ENCODE measurements at places on chromosomes 5 and 9.

DNA sequence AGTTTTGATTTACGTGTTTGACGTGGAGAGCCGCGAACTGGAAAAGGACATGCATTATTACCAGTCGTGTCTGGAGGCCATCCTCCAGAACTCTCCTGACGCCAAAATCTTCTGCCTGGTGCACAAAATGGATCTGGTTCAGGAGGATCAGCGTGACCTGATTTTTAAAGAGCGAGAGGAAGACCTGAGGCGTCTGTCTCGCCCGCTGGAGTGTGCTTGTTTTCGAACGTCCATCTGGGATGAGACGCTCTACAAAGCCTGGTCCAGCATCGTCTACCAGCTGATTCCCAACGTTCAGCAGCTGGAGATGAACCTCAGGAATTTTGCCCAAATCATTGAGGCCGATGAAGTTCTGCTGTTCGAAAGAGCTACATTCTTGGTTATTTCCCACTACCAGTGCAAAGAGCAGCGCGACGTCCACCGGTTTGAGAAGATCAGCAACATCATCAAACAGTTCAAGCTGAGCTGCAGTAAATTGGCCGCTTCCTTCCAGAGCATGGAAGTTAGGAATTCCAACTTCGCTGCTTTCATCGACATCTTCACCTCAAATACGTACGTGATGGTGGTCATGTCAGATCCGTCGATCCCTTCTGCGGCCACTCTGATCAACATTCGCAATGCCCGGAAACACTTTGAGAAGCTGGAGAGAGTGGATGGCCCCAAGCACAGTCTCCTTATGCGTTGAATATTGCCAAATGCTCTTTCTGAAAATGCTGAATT is 850 bp downstream of the RRAGA start:
- peak; percentile 52 for DNase-seq

DNA sequence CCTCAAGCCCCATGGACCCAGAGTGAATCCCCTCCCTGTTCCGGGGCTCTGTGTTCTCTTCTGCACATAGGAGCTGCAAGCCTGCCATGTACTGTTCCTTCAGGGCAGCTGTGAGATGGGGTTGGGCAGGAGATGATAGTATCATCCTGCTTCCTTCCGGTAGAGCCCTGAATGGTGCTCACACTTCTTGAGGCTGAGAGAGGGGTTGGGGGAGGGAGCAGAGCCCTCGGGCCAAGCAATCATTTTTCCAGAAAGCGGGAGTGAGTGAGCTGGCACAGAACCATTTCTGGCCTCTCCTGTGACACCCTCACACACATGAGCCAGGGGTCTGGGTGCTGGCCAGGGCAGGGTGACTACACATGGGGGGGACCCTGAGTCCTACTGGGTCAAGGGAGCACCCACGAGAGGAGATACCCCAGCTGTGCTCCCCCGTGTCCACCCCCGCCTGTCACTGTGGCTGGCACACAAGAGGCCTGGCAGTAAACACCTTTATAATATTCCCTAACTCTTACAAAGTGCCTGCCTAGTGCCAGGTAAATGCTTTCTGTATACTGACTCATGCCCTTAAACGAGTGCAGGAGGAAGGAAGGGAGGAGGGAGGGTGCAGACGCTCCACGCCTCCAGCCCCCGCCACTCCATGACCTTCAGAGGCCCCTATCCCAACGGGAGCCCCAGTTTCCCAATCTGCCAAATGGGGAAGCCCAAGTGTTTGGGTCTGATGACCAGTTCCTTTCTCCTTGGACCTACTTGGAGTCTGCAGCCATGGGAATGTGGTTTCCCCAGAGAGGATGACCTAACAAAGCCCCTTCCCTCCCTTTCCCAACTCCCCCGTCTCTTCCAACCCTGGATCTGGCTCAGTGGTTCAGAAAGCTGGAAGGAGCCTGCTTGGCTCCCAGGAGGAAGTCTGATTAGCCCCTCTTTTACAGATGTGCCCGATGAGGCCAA is 15.5 kb downstream of the AKNA start:
- no peak for DNase-seq

- no peak for DNase-seq
These were observed 847 bp upstream of the GABRB2 start for GRCh38 chr5:161547406-161547737.

- DNase-seq: no peak
These were observed 38.7 kb upstream of the UBAP2 start for GRCh38 chr9:34087370-34087769.

DNA sequence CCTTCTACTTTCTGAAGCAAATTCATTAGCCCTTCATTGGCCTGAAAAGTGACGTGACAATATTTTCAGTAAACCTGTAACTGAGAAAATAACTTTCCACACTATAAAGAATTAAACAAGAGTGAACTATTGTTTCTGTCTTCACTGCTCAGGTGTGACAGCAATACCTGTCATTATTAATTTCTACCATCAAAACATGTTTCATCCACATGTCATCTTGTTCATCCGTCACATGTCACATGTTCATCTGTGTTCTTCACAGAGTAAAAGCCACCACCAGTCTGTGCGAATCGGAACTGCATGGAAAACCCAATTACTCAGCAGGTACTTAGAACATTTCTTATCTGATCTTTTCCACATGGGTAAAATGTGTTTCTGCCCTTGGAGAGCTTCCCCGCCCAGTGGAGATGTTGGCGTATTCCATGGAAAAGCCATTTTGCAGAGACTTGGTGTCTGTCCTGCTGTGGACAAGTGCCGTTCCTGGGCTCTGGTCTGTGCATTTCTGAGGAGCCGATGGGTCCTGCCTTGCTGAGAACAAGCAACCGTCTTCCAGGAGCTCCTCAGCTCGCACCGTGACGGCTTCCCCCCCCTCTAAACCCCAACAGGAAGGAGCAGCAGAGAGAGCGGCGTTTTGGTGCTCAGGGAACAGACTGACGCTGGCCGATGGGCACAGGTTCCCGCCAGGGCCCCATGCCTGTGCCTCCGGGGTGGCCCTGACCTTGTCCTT is 10.6 kb upstream of the EXOC3 start:
- no peak for DNase-seq

GRCh38 chr9:72473474-72474261 is 47.7 kb upstream of the TMC1 start:
- DNase-seq: peak; percentile 35

DNA sequence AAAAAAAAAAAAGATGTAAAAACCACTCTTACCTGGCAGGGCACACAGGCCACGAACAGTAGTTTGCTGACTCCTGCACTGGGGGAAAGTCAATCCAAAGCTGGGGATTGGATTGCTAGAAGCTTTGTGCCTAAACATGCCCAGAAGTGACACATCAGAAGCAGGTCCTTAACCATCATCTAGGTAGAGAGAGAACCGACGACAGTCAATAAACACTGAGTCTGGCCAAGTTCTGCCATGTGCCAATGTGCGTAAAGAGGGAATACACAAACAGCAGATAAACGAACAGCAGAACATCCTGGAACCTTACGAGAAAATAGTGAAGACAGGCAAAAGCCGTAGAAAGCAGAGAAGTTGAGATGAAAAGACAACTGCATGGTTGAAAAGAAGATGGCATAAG is 14.9 kb downstream of the SFXN1 start:
- DNase-seq: no peak

- DNase-seq: no peak
These were observed 18.2 kb downstream of the GNPDA1 start for GRCh38 chr5:141994511-141995136.

- DNase-seq: no peak
These were observed 115.7 kb upstream of the S1PR3 start for GRCh38 chr9:88875400-88876120.

GRCh38 chr5:53035868-53036381 is 46.8 kb downstream of the ITGA2 start:
- no peak for DNase-seq

- peak; percentile 58 for DNase-seq
These were observed 97.7 kb upstream of the MVB12B start for GRCh38 chr9:126228781-126229444.

- peak; percentile 88 for DNase-seq
These were observed 57.1 kb downstream of the GALNT12 start for GRCh38 chr9:98864281-98865174.

All from AG10803 (cell line).